ENCODE measurements at places on chromosomes 7 and 10.
A peak's percentile ranks its signal among the peaks of the same experiment; 100 is the strongest.

DNA sequence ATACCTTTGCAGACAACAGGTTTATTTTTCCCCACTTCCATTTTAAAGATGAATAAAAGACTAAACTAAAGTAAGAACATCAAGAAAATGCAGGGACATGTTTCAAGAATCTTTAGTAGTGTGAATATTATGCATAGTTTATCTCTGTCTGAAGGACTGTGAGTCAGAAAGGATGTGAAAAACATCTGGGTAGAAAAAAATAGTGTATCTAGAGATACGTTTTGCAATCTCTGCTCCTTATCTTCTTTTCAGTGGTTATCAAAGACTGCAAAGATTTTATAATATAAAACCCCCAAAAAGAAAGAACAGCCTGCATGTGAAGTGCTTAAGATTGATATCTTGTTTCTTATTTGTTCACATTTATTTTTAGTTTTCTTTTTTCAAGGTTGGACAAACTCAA, 101.9 kb upstream of the ARHGAP21 start:
- DNase-seq: peak; percentile 37

DNA sequence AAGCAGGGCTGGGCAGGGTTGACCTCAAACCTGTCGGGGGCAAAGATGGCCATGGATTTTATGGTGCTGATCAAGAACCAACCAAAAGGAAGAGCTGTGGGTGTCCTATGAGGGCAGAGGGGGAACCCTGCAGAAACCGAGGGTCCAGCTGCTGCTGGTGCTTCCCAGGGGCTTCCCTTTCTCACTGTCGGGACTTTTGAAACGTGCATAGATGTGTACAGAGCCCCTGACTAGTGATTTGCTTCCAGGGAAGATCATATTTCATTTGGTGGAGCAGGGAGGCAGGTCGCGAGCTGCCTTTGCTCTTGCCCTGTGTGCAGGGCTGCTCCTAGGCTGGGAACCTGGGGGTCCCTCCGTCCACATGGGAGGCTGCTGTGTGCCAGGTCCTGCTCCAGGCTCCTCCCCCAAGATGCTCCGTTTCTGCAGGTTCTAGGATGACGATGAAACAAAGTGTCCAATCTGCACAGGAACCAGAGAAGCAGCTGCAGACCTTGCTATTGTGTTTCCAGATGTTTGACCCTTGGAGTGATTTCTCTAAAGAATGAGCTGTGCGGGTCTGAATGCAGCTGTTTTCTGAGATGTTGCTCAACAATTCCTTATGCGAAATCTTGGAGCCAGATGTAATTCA, 9.4 kb upstream of the INPP5A start:
- DNase-seq: no peak

DNA sequence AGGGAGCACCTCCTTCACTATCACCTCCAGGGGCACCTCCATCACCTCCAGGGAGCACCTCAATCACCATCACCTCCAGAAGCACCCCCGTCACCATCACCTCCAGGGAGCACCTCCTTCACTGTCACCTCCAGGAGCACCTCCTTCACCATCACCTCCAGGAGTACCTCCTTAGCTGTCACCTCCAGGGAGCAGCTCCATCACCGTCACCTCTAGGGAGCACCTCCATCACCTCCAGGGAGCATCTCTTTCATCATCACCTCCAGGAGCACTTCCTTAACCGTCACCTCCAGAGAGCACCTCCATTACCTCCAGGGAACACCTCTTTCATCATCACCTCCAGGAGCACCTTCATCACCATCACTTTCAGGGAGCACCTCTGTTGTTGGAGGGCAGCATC, 103.0 kb downstream of the DNAJB6 start:
- no peak for DNase-seq

GRCh38 chr7:101250324-101250723, 5.4 kb upstream of the FIS1 start:
- no peak for DNase-seq

- DNase-seq: no peak
Measured at GRCh38 chr10:127310430-127310829, 114.0 kb upstream of the INSYN2A start.

GRCh38 chr10:5515948-5516761, 8.6 kb upstream of the CALML3 start:
- no peak for DNase-seq

DNA sequence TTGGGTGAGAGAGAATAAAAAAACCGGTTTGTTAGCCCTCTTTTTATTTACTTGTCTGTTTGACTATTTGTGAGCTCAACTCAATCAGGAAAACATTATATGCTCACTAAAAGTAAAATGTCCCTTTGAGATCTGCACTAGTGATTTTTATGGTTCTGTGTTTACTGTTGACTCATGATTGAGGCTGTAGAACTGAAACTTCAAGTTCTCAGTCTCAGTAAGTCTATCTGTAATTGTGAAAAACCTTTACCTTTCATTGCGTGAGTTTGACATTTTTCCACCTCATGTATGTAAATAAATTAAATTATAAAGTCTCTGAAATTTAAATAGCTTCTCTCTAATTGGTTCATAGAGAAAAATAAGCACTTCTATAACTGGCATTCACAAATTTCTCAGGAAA, 17.0 kb upstream of the CASD1 start:
- DNase-seq: no peak

DNA sequence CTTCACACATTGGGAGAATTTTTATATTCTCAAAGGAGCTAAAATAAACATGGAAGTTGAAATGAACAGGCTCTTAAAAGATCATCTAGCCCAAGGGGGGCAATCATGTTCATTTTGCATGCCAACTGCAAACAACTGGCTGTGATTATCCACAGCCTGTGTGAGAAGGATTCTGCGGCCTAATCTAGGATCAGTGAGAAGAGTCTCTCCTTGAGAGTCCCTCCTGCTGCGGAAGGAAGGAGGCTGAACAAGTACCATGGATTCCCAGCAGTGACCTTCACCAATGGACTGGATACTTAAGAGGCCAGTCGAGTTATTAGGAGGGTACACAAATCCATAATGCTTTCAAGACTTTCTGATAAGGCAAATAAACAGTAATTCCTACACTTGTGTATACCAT, 76.7 kb downstream of the IGF2BP3 start:
- DNase-seq: no peak

- no peak for DNase-seq
Measured at GRCh38 chr10:110511734-110512449, 14.2 kb downstream of the DUSP5 start.

GRCh38 chr7:129655811-129656210, 44.3 kb downstream of the NRF1 start:
- DNase-seq: no peak

GRCh38 chr7:67716729-67717128, 720.1 kb downstream of the TYW1 start:
- DNase-seq: peak; percentile 6

DNA sequence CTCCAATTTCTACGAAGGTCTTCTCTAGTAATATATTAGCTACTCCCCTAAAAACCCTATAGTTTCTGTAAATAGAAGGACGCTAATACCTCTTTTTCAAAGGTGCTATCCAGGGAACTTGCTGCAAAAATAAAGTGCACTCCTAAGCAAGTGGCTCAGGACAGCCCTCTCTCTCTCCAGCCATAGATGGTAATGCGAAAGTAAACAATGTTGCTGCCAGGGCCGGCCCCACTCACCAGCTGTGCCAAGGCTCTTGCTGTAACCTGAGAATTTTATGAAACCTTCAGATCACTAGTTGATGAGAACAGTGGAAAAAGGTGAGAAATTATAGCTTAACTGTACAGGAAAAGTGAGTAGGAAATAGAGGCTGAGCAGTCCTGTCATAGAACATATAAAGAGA, 10.9 kb upstream of the TAS2R39 start:
- peak; percentile 2 for DNase-seq

- DNase-seq: peak; percentile 79
Measured at GRCh38 chr7:117008886-117009531, 55.7 kb downstream of the ST7 start.

GRCh38 chr10:17062009-17062408, 67.6 kb downstream of the CUBN start:
- DNase-seq: peak; percentile 92

GRCh38 chr10:20004087-20004523, 187.9 kb downstream of the PLXDC2 start:
- DNase-seq: no peak

DNA sequence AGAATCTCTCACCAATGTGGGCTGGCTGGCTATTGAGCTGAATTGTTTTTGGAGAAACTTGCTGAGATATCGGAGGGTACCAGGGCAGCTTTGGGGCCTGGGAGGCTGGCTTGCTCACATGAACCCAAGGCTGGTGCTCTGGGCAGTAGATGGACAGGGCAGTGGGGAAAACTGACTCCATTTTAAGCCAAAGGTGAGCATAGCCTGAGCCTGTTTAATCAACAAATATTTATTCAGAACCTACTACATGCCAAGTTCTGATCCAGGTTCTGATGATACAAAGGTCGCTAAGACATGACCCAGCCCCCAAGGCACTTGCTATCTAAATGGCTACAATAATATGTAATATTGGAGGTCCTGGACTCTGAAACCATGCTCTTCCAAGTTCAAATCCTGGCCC, 86.6 kb downstream of the BUB3 start:
- DNase-seq: no peak

DNA sequence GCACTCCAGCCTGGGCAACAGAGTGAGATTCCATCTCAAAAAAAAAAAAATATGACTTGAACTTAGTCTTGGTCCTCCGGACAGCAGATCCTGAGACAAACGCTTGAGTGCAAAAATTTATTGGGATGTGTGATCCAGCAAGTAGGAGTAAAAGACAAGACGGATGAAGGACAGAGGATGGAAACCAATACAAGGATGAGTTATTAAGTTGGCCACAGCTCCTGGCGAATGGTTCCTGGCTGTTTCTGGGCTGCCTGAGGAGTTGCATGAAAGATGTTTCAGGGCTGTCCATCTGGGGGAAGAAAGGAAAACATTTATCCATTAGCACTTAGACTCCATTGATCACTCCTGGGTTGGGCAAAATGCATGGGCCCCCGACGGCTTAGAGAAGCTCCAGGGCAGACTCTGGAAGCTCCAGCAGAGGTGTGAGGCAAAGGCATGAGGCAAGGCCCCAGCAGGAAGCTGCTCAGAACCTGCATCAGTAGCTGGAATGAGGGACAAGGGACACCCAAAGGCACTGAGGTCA, 98.3 kb upstream of the ZNF438 start:
- no peak for DNase-seq

GRCh38 chr10:43308986-43309385, 42.1 kb upstream of the RASGEF1A start:
- DNase-seq: no peak

DNA sequence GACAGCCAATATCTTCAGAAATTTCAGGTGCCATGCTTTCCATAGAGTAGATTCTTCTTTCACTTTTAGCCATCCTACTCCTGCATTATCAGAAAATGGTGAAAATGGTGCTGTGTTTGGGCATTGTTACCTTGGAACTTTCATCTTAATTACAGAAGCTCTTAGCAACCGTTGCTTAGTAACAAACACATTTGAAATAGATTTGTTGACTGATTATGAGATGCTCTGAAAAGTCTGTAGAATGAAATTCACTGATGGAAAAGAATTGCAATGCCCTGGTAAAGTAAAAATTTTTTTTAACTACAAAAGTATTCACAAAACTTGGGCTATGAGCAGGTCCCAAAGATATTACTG, 249.3 kb upstream of the NEBL start:
- no peak for DNase-seq

GRCh38 chr7:44971902-44972441, 6.8 kb downstream of the MYO1G start:
- DNase-seq: no peak

DNA sequence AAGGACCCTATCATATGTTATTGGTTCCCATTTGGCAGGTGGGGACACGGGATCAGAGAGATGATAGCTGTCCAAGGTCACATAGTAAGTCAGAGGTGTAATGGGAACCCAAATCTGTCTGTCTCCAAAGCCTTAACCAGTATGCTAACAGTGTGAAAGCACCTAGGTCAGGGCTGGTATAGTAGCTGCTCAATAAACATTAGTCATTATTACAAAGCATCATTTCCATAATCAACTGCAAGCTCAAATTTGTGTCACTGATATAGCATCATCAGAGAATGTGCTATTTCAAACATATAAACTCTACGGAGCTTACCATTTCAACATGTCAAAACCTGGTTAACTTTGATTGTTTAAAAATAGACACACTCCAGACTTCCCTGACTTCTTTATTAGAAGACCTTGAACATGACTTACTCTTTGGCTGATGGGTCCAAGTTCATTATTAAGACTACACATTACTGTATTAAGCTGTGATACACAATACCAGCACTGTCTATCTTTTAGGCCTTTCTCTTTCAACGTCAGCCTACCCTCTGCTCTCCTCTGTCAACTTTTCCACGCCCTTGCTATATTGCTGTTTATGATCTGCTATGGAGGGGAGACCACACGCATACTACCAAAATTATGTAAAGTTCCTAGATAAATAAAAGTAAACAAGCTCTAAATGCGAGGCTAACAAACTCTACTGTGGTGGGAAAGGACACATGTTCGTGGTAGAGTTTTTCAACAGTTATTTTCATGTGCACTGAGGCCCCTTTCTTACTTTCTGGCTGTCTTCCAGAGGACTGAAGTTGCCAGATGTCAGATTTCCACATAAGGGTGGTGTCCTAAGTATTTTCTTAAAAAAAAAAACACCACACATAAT, 33.6 kb downstream of the DNMBP start:
- peak; percentile 55 for DNase-seq

- no peak for DNase-seq
Measured at GRCh38 chr10:92493362-92493761, 80.5 kb downstream of the IDE start.

DNA sequence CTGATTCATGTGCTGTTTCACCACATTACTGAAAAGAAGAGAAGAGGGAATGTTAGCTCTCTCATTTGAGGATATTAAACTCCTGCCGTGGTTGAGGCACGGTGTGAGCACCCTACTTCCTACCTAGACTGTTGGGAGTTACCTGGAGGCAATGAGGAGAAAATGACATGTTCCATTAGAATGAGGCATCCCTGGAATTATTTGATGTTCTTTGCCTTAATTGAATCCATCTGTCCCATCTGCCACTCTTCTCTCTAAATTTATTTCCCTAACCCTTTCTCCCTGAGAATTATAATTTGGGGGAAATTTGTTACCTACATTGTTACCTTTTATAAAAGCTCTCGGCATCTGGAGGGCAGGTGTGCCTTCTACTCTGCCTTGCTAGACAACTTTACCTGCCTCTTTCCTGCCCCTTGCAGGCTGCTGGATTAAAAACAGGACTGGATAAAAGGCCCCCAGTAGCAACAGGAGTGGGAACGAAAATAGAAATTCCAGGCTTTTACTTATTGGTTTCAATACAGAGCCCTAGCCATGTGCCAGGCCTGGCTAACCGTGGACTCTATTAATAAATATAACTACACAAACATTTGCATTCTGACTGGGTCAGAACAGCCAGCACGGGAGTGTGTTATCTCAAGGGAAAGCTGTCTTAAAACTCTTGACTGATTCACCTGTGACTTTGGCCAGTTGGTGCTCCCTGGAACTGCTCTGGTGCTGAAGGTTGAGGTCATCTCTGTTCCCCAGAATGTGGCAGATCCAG, 4.4 kb upstream of the ATXN7L1 start:
- DNase-seq: no peak

- peak; percentile 12 for DNase-seq
Measured at GRCh38 chr7:47371733-47372368, 210.1 kb downstream of the TNS3 start.

- peak; percentile 24 for DNase-seq
Measured at GRCh38 chr10:1047937-1048336, 982 bp downstream of the IDI1 start.

GRCh38 chr10:113273181-113274163, 279.4 kb upstream of the HABP2 start:
- peak; percentile 53 for DNase-seq

GRCh38 chr7:91407942-91408341, 143.7 kb downstream of the FZD1 start:
- peak; percentile 12 for DNase-seq

Data from fibroblast of skin of back (primary cell).